Liver (tissue), 10 donors: ENCODE measurements at places on chromosomes 7 and 10. TPM values are rescaled to one million over a fixed set of nuclear protein-coding genes. Genes with fewer than 3 reads are reported as not detected.

Gene INA
- total RNA-seq: not detected

Gene PDE6C
- total RNA-seq: not detected

DNA sequence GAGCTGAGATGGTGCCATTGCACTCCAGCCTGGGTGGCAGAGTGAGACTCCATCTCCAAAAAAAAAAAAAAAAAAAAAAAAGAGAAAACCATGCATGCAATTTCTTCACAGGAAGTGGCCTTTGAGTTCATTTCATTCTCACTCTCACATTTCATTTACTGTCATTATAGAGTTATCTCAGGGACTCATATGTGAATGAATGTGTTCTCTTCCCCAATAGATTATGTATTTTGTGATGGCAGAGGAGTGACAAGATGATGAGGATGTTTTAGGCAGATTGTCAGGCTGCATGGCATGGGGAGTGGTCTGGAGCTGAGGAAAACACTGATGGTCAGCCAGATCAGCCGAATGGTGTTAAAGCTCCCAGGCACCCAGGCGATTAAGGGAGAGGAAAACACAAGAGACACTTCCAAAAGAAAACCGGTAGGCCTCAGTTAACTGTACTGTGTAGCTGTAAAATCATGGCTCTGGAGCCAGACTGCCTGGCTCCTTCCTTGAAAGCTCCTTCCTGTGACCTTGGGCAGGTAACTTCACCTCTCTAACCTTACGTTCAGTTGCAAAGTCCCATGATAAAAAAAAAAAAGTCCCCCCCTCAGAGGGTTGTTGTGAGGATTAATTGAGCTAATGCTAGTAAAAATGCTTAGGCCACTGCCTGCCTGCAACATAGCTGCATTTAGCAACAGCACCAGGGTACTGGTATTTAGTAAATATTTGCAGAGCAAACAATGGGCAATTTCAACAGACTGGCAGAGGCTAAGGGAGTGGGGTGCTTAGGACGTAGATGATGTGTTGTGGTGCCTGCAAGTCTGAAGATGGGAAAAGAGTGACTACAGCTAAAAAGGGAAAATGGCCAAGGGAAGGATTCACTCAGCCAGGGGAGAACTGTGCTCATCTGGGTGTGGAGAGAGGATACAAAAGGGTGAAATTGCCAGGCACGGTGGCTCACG is 6.9 kb downstream of the FRAT2 start:
- DNase-seq: no peak

Gene DIP2C
- 5.3 TPM for total RNA-seq

- no peak for DNase-seq
Measured at GRCh38 chr7:64045301-64046040, at the start of gene ZNF727. TSS of gene ZNF727 (plus strand) at chr7:64045434. CDS start at chr7:64045622, 188 bp downstream.

- no peak for DNase-seq
Measured at GRCh38 chr7:36372156-36372555, 17.5 kb upstream of the ANLN start.
